Cerebellar cortex (tissue), 1 donor: ENCODE measurements at places on chromosomes 2 and 18.
A peak's percentile ranks its signal among the peaks of the same experiment; 100 is the strongest.

DNA sequence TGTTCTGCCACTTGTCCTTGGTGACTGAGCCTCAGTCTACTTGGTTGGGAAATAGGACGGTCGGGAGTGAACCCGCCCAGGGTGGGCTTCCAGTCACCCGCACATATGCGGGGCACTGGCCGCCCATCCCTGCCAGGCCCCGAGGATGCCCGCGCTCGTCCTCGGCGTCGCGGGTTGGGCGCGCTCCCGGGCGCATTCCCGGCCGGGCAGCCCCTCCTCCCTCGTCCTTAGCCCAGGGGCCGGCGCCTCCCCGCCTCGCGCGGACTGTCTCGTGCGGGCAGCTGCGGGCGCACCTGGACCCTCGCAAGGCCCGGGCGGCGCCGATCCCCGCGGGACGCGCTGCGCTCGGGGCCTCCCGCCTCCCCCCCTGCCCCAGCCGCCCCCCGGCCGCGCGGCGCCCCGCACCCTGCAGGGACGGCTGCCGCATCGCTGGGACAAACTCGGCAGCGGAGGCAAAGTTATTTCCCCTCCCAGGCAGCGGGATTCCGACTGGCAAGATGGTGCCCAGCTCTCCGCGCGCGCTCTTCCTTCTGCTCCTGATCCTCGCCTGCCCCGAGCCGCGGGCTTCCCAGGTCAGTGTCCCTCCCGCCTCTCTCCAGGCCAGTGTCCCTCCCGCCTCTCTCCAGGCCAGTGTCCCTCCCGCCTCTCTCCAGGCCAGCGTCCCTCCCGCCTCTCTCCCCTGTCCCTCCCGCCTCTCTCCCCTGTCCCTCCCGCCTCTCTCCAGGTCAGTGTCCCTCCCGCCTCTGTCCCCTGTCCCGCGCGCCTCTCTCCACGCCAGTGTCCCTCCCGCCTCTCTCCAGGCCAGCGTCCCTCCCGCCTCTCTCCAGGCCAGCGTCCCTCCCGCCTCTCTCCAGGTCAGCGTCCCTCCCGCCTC, at the start of gene FBLN7:
TSS of gene FBLN7 (plus strand) at position 227 of the 874 bp plus-strand sequence. CDS start at position 498, 271 bp downstream.
- DNase-seq: peak; percentile 12

DNA sequence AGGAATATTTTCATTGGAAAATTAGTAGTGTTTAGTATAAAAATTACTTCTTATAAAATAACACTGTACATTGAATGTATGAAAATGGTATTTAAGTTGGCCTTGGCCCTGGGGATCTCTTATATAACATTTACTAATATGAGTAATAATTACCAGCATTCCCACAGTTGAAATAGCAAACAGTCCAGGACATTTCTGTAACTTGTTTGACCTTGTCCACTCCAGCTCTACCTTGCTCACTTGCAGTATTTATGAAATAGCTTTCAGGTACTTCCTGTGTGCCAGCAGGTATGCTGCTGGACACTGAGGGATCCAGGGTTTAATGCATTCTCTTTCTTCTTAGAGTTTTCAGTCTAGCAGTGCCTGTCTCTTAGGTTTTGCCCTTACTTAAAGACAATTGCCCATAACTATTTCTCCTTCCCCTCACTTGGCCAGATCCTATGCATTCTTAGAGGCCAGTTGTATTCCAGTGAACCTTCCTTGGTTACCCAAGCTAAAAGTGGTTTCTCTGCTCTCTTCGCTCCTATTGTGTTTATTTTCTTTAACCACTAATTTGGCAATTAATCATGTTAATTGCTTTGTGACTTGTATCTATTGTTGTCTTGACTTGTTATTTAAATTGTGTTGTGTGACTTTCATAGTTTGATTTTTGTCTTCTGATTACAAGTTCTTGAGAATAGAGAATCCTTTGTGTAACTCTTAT, 25.9 kb downstream of the BABAM2 start:
- no peak for DNase-seq

GRCh38 chr18:34357944-34358580, 133.3 kb upstream of the NOL4 start:
- DNase-seq: no peak

DNA sequence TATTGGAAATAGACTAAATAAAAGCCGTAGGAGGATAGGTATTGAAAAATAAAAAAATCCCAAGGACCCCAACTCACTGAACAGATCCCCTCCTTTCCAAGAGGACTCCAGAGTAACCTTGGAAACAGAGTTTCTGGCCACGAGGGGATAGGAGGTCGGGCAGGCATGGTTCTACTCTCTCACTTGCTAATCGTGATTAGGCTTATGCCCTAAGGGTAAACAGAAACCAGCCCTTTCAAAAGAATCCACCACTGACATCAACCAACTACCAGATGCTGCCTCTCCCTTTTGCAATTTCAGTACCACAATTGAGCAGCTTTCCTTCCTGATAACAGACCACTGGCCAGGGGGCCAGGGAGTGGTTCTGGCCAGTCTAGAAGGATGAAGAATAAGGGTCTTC, 477.8 kb downstream of the EIPR1 start:
- DNase-seq: no peak

DNA sequence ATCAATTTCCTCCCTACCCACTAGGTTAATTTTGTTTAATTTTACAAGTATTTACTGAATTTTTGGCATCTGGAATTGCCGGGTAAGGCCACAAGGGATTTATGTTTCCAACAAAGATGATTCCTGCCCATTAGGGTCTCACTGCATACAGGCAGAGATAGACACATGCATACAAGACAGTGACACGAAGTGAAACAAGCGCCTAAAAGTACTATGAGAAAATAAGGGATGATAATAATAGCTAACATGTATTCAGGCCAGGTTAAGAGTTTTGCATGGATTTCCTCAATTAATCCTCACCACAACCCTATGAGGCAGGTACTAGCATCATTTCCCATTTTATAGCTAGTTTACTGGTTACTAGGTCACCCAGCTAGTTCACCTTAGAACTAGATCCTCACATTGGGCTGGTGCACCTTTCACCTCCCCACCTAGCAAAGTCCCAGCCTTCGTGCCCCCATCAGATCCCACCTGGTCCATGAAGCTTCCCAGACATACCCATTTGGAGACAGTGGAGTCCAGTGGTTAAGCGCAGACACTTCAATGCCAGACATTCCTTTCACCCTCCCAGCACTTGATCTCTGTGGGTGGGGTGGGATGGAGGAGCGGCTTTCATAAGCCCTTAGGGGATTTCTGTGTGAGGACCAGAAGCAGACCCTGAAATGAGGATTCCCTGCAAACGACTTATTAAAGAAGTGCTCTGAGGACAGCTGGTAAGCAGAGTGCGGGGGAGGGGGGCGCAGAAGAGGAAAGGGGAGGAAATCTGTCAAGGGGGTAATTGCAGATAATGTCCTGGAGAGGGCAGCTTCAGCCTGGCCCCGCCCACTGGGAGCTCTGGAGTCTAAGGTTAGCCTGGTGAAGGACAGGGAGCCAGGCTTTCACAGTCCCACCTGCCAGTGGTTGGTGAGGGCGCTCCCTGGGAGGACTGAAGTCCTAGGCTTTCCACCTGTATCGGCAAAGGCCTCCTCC, 5.8 kb upstream of the DGUOK start:
- no peak for DNase-seq

DNA sequence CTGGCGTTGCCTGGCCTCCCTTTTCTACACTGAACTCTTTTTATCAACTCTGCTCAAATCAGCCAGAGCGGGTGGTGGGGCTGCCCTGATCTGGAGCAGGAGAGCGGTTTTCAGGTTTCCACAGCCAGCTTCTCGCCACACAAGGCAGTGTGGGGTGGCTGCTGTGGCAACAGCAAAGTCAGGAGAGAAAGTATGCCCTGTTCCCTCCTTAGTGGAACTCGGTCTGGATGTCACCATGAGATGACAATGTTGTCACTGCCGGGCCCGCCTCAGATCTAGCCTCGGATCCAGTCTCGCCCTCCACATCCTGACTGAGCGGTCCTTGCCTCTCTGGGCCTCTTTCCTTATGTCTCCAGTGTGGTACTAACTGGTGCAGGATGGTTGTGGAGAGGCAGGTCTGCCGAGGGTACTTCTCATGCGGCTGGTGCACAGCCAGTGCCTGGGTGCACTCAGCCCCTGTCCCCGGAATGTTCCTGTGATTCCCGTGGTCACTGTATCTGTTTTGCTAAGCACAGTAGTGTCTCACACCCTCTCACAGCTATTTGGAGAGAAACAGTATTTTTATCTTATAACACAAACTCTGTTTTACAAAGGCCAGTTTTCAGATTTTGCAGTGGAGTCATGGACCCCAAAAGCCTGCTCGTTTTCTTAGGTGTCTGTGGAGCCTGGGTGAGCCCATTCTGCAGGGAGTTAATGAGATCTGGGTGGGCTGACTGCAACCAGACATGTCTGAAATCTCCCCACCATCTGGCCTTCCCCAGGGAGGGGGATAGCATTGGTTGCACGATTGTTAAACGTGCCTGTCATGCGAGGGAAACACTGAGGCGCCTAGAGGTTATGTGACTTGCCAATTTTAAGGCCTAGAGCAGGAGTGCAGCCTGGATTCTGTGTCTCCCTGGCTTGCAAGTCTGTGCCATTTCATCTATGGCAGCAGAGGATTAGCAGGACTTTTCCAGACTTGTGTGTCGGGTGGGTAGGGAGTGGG, 261.1 kb upstream of the AGAP1 start:
- DNase-seq: no peak

DNA sequence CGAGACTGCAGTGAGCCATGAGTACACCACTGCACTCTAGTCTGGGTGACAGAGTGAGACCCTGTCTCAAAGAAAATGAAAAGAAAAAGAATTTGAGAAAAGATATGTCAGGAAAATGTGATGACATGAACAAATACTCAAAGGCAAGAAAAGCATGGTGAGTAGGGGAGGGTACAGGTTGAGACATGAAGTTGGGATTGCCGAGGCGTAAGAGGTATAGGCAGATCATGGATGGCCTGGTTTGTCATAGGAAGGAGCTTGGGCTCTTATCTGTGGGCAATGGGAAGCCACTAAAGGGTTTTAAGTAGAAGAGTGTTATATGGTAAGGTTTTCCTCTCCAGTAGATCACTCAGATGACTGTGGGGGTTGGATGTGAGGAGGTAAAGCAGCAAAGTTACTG, 32.3 kb downstream of the SPAST start:
- DNase-seq: no peak

GRCh38 chr2:117832905-117833613, 18.6 kb downstream of the DDX18 start:
- DNase-seq: peak; percentile 6

DNA sequence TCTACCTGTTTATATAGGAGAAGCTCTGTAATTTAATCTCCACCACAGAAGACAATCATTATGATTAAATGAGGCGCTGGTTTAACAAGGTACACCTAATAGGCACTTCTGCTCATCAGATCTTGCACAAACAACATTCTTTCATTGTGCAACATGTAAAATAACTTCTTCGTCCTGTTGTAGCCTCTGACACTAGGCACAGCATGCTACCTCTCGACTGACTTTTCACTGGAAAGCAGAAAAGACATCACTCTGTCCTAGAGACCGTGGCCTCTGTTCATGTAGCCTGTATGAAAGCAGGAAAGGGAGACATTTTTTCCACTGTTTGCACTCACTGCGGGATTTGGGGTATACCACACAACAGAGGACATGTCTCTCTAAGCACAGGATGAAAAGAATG, 316.5 kb downstream of the IRS1 start:
- peak; percentile 65 for DNase-seq

DNA sequence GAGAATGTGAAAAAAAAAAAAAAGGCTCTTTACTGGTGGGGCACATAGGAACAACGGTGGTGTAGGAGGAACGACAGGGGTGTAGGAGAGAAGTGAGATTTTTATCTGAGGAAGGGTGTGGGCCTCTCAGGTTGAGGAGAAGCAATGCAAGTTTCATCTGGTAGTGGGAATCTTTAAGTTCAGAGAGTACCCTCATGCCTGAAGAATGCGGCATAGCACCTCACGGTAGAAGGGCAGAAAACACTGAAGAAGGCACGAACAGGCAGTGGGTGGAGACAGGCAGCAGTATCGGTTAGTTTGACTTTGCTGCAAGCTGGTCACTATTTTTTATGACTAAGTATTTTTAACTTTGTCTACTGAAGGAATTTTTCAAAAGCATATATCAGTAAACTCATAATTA, 52.2 kb upstream of the TSPYL6 start:
- DNase-seq: no peak

GRCh38 chr2:137607722-137608318, 356.5 kb upstream of the HNMT start:
- DNase-seq: no peak

DNA sequence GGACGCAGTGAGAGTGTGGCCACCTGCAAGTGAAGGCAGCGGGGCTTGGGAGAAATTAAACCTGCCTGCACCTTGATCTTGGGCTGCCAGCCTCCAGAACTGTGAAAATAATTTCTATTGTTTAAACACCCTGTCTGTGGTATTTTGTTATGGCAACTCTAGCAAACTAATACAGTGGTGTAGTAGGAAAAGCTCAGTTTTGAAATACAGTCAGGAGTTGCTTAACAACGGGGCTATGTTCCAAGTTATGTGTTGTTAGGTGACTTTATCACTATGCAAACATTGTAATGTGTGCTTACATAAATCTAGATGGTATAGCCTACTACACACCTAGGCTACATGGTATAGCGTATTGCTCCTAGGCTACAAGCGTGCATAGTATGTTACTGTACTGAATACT, 93.4 kb upstream of the FN1 start:
- no peak for DNase-seq

- DNase-seq: no peak
These were observed 3.6 kb upstream of the AQP4 start for GRCh38 chr18:26868968-26869586.

GRCh38 chr2:40445467-40445866, 6.4 kb downstream of the SLC8A1 start:
- DNase-seq: no peak

GRCh38 chr2:151833984-151834383, 5.8 kb upstream of the ARL5A start:
- DNase-seq: no peak

DNA sequence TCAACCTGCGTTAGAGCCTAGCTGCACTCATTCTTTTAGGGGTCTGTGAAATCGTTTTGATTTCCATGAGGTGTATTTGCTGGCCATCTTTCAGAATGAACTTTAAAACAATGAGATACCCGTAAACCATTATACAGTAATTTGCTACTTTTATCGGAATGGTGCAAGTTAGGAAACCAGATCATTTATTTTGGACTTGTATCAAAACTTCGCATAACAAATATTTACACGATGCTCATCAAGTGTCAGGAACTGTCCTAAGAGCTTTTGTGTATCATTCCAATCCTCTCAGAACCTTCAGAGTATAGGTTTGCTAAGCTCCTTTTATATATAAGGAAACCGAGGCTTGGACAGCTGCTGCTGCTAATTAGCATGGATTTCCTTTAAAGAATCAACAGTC, 22.4 kb upstream of the SLC1A4 start:
- no peak for DNase-seq
